Activated T-helper 17 cell treated with anti-CD3 and anti-CD28 coated beads, Interleukin-2, amount 50 U/mL, for 72 hours (primary cell): ENCODE measurements at places on chromosomes 3 and 15. TPM values are rescaled to one million over a fixed set of nuclear protein-coding genes. Genes with fewer than 3 reads are reported as not detected.

CTXN2 gene
- 0.11 TPM for total RNA-seq

PRICKLE2 gene
- total RNA-seq = not detected

FAM81A gene
- not detected for total RNA-seq

GRCh38 chr15:95853350-95853749, 477.1 kb upstream of the NR2F2 start:
- ATAC-seq = no peak

- ATAC-seq = no peak
Observed at GRCh38 chr3:108006077-108006771, 84.6 kb downstream of the CD47 start.

GRCh38 chr3:138740072-138740471, 94.7 kb downstream of the PIK3CB start:
- peak; percentile 72 for ATAC-seq
